ENCODE measurements at places on chromosomes 2 and 18. TPM values are rescaled to one million over a fixed set of nuclear protein-coding genes. Genes with fewer than 3 reads are reported as not detected.

Gene CDKL4
- total RNA-seq: 2.9 TPM

Gene ATOH8
- 2.9 TPM for total RNA-seq

Gene CFAP221
- total RNA-seq: not detected

Gene CNTNAP5
- total RNA-seq: 12.6 TPM

Gene SMAD2
- total RNA-seq: 46.1 TPM

Gene SLC20A1
- 50.2 TPM for total RNA-seq

- ATAC-seq: no peak
Observed at GRCh38 chr2:100146657-100146960, 4.2 kb upstream of the AFF3 start.

- no peak for ATAC-seq
Observed at GRCh38 chr2:120860579-120860922, 124.9 kb downstream of the GLI2 start.

GRCh38 chr2:218003281-218003944 is 618 bp upstream of the TNS1 start:
- ATAC-seq: peak; percentile 5

- no peak for ATAC-seq
Observed at GRCh38 chr2:513981-514706, 163.1 kb downstream of the TMEM18 start.

DNA sequence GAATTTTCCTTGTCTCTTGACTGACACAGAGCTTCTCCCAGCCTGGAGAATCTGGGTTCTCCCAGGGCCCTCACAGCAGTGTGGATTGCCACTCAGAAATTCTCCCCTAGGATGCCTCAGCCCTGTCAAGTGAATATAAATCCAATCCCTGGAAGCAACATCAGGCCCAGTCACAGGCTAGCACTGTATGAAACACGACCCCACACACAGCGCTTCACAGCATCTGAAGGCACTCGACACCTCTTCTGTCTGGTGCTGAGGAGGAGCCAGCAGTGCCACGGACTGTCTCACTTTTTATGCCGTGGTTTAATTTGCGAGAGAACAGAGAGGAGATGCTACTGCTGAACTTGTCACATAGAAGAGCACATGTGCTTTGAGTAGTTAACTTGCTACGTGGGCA is 164.5 kb downstream of the NAPG start:
- ATAC-seq: no peak

GRCh38 chr18:60235164-60235563 is 137.4 kb downstream of the MC4R start:
- no peak for ATAC-seq

GRCh38 chr18:1559563-1559962 is 654.9 kb downstream of the ADCYAP1 start:
- no peak for ATAC-seq

- no peak for ATAC-seq
Observed at GRCh38 chr2:974502-974901, 23.9 kb downstream of the SNTG2 start.

DNA sequence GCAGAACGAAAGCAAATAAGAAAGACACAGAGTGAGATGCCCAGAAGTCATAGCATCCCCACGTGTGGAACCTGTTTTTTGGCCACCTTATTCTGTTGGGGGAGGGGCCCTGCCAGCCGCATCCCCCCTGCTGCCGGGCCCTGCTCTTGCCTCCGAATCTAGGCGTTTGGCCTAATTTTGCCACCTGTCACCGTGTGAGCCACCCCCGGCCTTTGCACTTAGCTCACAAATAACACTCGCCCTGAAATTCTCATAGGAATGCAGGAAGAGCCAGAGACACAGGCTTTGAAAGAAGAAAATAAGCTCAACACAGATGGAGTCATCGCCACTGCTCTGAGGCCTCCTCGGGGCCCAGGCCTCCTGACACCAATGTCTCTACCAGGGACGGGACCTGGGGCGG is 522.6 kb upstream of the SALL3 start:
- ATAC-seq: no peak

DNA sequence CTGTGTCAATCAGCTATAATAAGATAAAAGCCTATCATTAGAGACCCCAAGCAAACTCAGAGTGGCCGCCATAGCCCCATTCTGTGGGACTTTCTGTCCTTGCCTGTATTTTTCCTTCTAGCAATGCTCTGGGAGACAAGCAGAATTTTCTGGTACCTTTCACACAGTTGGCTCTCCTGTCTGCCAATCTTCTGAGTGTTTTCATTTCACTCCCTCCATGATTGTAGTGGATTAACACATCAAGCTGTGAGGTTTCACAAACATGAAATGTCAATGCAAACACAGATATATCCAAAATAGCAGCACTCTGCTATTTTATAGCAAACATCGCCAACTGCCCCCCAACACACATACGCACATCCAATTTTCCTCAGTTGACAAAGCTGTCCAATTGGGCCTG is 64.9 kb downstream of the C1D start:
- no peak for ATAC-seq
